ENCODE measurements at places on chromosomes 7 and 10.

DNA sequence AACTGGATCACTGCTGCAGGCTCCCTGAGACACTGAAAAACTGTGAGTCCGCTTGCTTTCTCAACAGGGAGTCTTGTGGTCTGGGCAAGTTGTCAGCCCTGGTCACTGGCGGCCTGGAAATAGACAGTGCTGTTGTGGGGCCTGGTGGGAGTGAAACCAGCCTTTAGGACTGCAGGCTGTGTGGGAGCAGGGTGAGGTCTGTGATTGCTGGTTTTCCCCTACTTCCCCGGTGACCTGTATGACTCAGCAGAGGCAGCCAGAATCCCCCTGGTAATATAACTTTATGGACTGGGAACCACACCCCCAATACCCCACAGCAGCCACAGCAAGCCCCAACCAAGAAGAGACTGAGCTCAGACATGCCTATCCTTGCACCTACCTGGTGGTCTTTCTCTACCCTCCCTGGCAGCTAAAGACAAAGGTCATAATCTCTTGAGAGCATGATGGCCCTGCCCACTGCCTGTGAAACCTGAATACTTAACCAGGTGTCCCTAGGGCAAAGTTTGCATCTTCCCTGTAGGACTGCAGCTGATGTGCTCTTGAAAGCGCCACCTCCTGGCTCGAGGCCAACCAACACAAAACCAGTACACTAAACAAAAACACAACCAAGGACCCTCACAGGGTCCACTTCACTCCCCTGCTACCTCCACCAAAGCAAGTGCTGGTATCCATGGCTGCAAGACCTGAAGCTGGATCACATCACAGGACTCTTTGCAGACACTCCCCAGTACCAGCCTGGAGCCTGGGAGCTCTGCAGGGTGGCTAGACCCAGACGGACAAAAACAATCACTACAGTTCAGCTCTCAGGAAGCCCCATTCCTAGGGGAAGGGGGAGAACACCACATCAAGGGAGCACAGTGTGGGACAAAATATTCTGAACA, 7.2 kb upstream of the ADAM22 start:
- no peak for DNase-seq
- no peak overlapping the region for H3K27ac ChIP-seq
- H3K4me3 ChIP-seq, result no peak overlapping the region
- H3K27me3 ChIP-seq, result peaks cover 20% of the 10 kb centered on the region

- no peak overlapping the region for H3K27ac ChIP-seq
- peaks cover 25% of the 10 kb centered on the region for H3K27me3 ChIP-seq
- peaks cover 29% of the 10 kb centered on the region for H3K4me1 ChIP-seq
- H3K4me3 ChIP-seq, result no peak overlapping the region
These were observed 154.0 kb upstream of the PPP2R2D start for GRCh38 chr10:131746785-131747184.

DNA sequence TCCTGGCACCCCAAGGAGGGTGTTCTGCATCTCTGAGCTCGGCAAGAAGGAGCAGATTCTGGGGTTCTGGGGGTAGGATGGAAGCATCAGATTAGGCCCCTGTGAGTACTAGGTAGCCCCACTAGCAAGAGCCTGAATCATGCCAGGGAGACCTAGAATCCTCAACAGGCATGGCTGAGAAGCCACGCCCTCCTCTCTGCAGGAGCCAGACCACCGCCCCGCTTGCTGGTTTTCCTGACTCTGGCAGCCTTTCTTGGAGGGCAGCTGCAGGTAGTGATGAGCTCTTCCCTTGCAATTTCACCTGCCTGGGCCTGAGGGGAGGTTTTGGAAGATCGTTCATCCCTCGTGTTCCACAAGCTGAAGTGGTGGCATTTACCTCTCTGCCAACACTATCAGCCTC, 68.9 kb upstream of the PRLHR start:
- no peak for DNase-seq
- H3K27ac ChIP-seq, result no peak overlapping the region
- H3K4me1 ChIP-seq, result no peaks in the 10 kb centered on the region
- no peaks in the 10 kb centered on the region for H3K36me3 ChIP-seq
- no peak overlapping the region for H3K4me3 ChIP-seq

DNA sequence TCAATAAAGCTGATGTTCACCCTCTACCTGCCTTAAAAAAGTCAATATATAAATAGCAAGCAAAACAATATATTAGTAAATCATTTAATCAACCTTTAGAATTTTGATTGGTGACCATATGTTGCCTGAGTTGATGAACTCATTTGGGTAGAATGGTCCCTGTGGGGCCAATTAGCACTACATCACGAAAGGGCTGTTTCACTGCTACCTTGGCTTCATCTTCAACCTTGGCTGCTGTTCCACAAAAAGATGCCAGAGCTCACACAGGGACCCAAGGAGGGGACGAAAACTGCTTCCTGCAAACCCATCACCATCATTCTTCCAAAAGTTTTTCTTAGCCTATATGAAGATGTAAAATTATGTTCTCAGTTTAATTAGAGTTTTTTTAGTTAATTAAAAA, 35.4 kb upstream of the HBP1 start:
- H3K36me3 ChIP-seq, result peaks cover 8% of the 10 kb centered on the region
- no peak for DNase-seq
- H3K4me1 ChIP-seq, result peaks cover 11% of the 10 kb centered on the region
- no peak overlapping the region for H3K27ac ChIP-seq
- no peak overlapping the region for H3K4me3 ChIP-seq
